ENCODE measurements at places on chromosomes 11 and 22.

GRCh38 chr11:1838077-1838425 lies 730 bp upstream of the TNNI2 start:
- no peak for DNase-seq

DNA sequence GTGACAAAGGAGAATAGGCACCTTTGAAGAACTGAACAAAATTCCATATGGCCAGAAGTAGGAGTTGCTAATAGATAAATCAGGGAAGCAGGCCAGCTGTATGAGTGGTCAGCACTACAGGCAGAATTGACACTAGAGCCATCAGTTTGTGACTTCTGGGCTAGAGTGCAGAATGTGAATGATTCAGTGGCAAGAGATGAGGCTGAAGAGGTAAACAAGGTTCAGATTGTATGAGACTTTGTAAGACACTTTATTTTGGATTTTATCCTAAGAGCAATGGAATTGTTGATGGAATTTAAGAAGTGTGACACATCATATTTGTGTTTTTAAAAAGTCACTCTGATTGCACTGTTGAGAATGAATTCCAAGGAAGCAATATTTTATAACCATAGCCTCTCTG lies 12.9 kb downstream of the BIRC3 start:
- no peak for DNase-seq

GRCh38 chr11:63573881-63574855 lies 11.0 kb upstream of the PLAAT2 start:
- no peak for DNase-seq

- no peak for DNase-seq
These were observed 64.5 kb upstream of the PHOX2A start for GRCh38 chr11:72308226-72309073.

- no peak for DNase-seq
These were observed 53.0 kb downstream of the GRAMD4 start for GRCh38 chr22:46673205-46673604.

All from esophagus squamous epithelium (tissue), 5 donors.